Stimulated activated CD4-positive, alpha-beta T cell treated with anti-CD3 and anti-CD28 coated beads, Interleukin-1b, Interleukin-23, amount 100 ng/mL, for 1 hour (primary cell): ENCODE measurements at places on chromosomes 7 and 10.

DNA sequence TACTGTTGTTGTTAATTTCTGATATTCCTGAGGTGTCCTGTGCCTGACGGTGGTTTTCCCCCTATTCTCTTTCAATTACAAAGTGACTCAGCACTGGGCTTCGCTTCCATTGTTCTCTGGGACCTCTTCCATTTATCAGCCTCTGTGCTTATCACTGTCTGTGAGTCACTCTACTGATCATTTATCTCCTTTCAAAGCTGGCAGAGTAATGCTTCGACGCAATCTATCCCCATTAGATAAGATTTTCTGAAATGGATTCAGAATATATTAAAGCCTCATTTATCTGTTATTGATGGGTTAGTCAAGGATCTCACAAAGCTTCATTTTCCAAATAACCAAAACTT, 679.2 kb downstream of the SDK1 start:
- no peak for DNase-seq

DNA sequence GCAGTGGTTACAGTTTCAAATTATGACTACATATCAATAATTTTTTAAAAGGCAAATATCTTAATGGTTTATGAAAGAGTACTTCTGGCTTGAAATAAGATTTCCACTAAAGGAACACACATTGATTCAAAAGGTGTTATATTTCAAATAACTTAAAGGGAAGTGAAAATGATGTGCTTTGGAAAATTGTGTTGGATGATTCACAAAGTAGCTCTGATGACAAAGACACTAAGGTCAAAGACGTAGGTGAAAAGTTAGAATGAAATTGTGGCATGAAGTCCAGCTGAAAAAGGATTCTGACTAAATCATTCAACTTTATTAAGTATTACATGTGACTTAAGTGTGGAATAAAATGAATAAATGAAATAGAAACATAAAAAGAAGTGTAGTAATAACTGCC, 20.8 kb upstream of the OR2A5 start:
- DNase-seq: no peak

DNA sequence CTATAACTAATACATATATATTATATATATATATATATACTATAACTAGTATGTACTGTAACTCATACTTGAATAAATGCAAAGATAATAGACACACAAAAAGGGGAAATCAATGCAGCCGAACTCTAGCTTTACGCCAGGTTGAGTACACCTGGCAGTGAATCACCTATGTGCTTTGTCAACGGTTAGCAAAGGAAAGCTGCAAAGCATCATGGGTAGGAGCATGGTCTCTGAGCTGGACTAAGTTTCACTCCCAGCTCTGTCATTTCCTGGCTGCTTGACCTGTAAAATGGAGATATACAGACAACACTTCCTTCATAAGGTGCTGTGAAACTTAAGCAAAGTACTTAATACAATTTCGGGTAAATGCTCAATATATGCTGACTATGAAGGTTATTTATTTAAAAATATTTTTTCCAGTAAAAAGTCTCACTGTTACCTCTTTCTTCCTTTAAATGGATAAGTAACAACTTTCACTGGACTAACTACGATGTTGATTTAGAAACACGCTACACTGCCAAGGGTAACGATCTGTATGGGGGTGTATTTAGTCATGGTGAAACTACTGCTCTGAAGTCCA, 61.7 kb upstream of the ITGA8 start:
- DNase-seq: no peak

DNA sequence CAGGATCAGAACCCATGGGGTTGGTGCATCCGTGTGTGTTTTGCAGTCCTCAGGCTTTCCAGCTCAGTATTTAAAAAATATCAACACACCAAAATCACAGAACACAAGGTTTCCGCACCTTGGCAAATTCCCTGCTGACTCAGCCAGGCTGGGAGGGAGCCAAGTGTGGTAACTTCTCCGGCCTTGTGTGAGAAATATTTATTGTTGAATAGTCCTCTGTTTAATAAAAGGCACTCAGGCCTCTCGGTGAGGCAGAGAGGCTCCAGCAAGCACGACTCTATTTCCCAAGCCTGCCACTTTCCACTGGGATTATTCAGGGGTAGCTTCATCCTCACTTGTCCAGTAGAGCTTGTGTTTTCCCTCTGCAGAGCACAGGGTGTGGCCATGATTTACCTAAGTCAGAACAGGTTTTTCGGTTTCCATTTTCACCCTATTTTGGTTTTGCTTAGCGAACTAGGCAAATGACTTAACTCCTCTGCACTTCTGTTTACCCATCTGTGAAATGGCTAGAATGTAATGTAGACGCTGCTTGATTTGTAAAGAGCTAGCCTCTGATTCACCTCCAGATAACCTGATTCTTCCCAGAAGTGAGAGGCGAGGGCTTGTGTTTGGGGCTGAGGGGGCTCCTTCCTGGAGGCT, 13.0 kb upstream of the CHST15 start:
- no peak for DNase-seq

DNA sequence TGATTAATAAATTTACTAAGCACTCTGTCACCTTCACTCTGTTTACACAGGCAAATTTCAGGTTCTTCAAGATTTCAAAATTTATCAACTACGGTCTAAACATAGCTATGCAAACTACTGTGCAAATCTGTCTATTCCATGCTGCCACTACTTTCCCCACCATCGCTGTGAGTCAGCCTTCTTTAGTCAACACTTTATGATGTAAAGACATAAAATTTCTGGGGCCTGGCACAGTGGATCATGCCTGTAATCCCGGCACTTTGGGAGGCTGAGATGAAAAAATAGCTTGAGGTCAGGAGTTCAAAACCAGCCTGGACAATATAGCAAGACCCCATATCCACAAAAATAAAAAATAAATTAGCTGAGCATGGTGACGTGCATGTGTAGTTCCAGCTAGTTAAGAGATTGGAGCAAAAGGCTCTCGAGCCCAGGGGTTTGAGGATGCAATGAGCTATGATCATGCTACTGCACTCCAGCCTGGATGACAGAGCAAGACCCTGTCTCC, 42.6 kb downstream of the CNOT4 start:
- no peak for DNase-seq

GRCh38 chr7:44291733-44292419, 33.5 kb downstream of the CAMK2B start:
- DNase-seq: no peak

- DNase-seq: no peak
These were observed 61.0 kb upstream of the MYL10 start for GRCh38 chr7:101690061-101690460.

GRCh38 chr7:104264285-104264684, 56.5 kb upstream of the ORC5 start:
- no peak for DNase-seq

- no peak for DNase-seq
These were observed 823.1 kb upstream of the LRRTM3 start for GRCh38 chr10:66102756-66103155.

DNA sequence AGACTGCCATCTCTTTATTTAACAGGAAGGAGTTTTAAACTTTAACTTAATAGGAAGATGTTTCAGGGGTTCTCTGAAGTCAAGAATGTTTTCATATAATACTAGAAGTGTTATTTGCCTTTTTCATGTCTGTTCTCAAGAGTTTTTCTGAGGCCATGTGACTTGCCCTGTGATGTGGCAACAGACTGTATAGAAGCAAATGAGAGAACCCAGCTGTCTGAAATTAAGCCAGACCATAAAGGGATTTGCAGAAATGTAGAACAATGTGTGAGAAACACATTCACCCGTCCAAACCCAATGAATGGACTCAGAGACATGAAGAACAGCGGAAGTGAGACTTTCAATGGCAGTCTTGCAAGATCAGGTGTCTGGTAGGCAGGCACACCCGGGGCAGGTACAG, 23.8 kb downstream of the MAPK8 start:
- no peak for DNase-seq

- DNase-seq: no peak
These were observed 5.5 kb downstream of the ZNF503 start for GRCh38 chr10:75395932-75396630.

GRCh38 chr10:60444494-60445064, 54.9 kb upstream of the ANK3 start:
- no peak for DNase-seq

DNA sequence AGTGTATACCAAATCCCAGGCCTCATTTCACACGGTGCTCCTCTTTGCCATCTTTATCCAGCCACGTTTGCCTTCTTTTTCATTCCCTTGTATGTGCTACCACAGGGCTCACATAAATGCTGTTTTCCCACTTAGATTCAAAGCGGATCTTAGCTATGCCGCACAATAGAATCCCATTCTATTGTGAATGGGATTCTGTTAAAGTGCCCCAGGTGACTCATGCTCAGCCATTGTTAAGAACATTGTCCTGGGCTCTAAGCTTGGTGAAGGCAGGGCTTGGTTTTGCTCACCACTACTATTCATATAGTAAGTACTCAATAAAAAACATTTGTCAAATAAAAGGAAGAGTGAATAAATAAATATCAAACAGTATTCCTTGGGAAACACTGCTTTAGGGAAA, 72.3 kb upstream of the PHYHIPL start:
- no peak for DNase-seq

DNA sequence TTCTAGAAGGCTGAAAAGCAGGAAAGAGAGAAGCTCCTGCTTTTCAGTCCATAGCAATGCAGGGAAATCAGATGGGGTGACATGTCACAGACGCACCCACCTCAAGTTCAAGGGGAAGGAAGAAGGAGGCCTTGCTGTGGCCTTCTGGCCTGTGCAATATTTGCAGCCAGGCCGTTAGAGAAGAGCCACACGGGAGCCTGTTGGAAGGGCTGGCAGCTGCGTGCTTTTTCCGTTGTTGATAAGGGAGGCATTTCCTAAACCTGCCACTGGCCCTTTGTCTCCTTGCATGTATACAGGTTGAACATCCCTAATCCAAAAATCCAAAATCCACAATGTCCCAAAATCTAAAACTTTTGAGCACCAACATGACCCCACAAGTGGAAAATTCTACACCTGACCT, 492.5 kb upstream of the ZMIZ1 start:
- DNase-seq: no peak

- DNase-seq: no peak
These were observed 18.8 kb upstream of the INSIG1 start for GRCh38 chr7:155278921-155279320.

DNA sequence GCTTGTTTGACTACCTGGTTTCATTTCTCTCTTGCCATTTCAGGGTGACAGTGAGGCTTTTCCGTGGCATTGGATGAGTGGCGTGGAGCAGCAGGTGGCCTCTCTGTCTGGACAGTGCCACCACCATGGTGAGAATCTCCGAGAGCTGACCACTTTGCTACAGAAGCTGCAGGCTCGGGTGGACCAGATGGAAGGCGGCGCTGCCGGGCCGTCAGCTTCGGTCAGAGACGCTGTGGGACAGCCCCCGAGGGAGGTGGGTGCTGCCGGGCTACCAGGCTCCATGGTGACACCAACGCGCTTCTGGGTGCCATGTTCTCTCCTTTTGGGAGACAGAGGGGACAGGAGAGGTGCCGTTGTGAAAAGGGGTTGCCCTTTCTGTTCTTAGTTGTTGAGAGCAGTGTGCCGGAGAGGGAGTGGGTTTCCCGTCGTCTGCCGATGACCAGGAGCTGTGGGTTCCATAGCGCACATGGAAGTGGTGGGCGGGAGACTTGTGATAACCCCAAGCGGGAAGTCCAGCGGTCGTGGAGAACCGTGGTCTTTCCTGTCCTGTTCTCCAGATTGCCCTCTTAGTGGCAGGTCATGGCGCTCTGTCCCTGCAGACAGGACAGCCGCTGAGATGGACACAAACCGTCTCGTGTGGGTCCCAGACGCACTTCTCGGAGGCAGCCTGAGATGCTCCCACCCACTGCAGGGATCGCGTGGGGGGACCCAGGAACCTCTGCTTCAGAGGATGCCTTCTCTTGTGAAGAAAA, 21.3 kb downstream of the SUN1 start:
- no peak for DNase-seq

GRCh38 chr7:106347229-106347833, 62.5 kb upstream of the NAMPT start:
- DNase-seq: no peak

DNA sequence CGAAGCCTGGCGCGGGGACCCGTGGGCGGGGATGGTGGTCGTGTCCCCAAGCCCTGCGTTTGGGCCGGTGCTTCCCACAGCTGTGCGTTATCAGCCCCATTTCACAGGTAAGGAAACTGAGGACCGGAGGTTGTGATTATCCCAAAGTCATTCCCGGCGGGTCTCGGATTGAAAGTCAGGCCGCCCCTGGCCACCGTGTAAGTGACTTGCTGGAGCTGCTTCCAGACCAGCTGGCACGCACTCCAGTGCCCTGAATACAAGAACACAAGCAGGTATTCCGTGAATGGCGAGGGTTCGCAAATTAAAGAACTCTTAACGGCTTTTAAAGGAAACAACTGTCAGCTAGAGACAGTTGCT, 675 bp upstream of the ATE1 start:
- no peak for DNase-seq

- DNase-seq: no peak
These were observed 45.3 kb downstream of the JAZF1 start for GRCh38 chr7:28135315-28135714.

- DNase-seq: no peak
These were observed 19.8 kb downstream of the YKT6 start for GRCh38 chr7:44220358-44221112.

- no peak for DNase-seq
These were observed 244.4 kb downstream of the RPS24 start for GRCh38 chr10:78278058-78278404.

DNA sequence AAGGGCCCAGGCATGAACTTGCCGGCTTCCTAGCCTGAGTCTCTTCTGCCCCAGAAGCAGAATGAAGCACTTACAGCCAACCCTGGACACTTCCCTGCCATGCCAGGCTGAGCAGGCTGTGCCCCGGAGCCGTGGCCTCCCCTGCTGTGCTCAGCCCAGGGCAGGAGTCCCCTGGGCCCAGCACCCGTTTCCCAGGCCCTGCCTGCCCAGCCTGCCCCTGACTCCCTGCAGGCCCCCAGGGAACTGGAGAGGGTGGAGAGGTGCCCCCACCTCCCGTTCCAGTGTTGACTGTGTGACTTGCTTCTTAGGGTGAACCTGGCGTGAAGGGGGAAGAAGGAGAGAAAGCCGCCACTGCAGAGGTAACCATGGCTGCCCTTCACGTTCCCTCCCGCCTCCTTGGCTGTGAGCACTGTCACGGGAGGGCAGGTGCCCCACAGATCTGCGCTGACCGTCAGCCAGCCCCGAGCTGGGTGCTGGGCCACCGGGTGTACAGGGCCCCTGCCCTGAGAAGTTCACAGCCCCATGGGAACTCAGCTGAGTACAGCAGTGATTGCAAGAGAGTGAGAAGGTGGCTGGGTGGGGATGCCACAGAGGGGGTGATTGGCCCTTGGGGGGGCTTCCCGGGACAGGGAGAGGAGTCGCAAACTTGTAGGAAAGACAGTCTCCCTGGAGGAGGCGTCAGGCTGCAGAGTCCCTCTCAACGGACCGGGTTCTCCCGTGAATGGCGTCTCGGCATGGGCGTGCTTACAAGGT, 75.9 kb downstream of the MYL10 start:
- DNase-seq: no peak

DNA sequence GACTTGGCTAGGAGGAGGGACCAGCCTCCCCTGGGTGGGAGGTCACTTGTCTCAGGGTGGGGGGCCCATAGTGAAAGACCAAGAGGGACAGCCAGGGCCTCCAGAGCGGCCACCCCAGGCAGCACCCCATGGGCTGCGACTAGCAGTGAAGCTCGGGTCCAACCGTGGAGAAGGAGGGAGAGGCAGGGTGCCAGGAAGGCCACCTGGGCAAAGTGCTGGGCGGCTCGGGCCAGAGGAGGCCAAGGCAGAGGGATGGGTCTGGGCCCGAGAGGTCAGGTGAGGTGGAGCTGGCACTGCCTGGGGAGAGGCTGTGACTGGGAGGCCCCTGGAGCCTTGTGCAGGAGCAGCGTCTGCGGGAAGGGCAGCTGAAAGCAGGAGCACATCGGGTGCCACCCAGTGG, 41.8 kb downstream of the CLRN3 start:
- no peak for DNase-seq
